ENCODE measurements at places on chromosomes 11 and 22. TPM values are rescaled to one million over a fixed set of nuclear protein-coding genes. Genes with fewer than 3 reads are reported as not detected.
A peak's percentile ranks its signal among the peaks of the same experiment; 100 is the strongest.

DNA sequence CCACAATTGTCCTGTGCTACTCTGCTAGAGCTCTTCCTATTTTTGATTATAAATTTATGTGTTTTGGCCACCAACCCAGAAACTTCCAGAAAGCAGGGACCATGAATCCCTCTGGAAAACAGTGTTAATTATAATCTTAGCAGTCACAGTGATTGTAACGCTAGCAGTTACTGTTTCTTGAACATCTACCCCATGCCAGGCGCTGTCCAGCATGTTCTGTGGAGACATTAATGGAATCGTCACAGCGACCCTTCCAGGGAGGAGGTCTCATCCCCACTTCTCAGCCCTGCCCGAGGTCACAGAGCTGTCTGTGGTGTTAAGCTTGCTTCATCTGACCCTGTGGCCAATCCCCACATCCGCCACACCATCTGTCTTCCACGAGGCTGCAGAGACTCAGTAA lies 13.9 kb upstream of the PNPLA5 start:
- no peaks in the 10 kb centered on the region for H3K27me3 ChIP-seq
- H3K4me3 ChIP-seq = no peak overlapping the region
- no peaks in the 10 kb centered on the region for H3K36me3 ChIP-seq

ABCC8 gene
- total RNA-seq = not detected

DNA sequence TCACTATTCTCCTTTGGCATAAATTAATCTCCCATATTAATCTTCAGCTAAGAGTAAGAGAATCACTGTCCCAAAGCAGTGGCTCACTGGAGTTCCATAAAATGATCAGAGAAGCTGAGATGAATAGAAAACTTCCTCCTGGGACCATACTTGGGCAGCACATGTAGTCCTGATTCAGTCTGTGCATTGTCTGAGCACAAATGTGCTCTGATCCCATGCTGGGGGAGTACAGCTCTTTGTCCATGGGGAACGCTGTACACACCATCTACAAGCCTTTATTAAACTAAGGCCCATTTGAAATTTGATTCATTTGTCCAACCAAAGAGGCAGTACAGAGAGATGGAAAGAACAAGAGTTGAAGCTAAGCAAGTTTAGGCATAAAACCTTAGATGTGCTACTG lies 147.4 kb upstream of the PGR start:
- H3K36me3 ChIP-seq = no peaks in the 10 kb centered on the region
- H3K27me3 ChIP-seq = no peaks in the 10 kb centered on the region
- no peak for DNase-seq
- no peak overlapping the region for H3K27ac ChIP-seq

DNA sequence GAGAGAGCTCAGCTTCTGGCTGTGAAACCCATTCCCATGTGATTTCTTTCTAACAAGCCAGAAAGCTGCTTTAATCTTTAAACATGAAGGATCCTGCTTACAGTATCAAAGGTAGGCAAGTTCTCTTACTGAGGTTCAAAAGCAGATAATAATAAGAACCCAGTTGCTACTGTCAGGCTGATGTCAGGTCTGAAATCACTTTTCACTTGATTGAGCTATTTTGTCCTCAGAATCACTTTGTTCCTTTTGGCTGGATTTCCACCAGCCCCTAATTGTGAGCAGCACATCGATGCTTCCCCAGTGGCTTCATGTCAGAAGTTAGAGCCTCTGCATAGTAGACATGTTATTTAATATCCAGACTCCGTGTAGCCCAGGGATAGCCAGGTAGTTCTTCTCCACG lies 55.8 kb upstream of the CEP295 start:
- no peaks in the 10 kb centered on the region for H3K4me1 ChIP-seq
- no peak for DNase-seq
- no peak overlapping the region for H3K4me3 ChIP-seq
- H3K27me3 ChIP-seq = no peaks in the 10 kb centered on the region
- H3K27ac ChIP-seq = no peak overlapping the region

DNA sequence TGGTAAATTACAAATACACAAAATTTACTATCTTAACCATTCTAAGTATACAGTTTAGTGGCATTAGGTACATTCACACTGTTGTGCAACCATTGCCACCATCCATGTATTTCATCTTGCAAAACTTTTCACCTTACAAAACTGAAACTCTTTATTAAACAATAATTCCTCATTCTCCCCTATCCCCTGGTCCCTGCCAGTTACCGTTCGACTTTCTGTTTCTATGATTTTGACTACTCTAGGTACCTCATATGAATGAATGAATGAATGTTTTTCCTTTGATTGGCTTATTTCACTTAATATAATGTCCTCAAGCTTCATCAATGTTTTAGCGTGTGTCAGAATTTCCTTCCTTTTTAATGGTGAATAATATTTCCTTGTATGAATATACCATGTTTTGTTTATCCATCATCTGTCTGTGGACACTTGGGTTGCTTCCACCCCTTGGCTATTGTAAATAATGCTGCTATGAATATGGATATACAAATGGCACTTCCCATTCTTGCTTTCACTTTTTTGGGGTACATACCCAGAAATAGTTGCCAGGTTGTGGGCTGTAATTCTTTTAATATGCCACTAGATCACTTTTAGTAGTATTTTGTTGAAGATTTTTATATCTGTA lies 93.0 kb downstream of the UVRAG start:
- no peak overlapping the region for H3K27ac ChIP-seq
- DNase-seq = no peak
- H3K4me3 ChIP-seq = no peak overlapping the region
- no peaks in the 10 kb centered on the region for H3K4me1 ChIP-seq
- H3K27me3 ChIP-seq = no peaks in the 10 kb centered on the region

SMTNL1 gene
- not detected for total RNA-seq

DNA sequence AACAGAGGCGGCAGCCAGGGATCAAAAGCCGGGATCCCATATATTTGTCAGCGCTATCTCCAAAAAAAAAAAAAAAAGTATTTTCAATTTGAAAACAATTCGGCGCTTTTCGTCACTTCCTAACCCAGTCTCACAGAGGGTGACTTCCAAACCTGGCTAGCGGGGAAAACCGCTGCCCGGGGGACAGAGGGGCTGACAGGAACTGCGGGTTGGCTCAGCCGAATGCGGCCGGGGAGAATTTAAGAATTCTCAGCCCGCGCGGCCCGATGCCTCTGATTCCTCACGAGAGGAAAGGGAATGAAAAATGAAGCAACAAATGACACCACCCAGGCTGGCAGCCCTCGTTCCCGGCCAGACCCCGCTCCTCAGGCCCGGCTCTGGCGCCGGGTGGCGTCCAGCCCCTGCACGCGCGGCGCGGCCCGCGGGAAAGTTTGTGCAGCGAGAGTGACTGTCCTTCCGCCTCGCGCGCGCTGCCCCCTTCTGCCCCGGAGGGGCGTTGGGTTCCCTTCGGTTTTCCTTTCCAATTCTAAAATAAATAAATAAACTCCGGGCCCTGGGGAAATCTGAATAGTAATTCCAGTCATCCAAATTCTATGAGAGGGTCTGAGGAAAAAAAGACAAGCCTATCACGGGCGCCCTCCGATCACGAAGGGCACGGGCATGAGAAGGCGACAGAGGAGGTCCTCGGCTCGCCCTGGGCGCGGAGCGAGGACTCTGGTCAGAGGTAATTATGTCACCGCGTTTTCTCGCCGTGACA lies 4.8 kb upstream of the PAX6 start:
- H3K27me3 ChIP-seq = peaks cover 18% of the 10 kb centered on the region
- no peak overlapping the region for H3K4me3 ChIP-seq
- H3K27ac ChIP-seq = no peak overlapping the region
- DNase-seq = no peak
- no peaks in the 10 kb centered on the region for H3K36me3 ChIP-seq

DNA sequence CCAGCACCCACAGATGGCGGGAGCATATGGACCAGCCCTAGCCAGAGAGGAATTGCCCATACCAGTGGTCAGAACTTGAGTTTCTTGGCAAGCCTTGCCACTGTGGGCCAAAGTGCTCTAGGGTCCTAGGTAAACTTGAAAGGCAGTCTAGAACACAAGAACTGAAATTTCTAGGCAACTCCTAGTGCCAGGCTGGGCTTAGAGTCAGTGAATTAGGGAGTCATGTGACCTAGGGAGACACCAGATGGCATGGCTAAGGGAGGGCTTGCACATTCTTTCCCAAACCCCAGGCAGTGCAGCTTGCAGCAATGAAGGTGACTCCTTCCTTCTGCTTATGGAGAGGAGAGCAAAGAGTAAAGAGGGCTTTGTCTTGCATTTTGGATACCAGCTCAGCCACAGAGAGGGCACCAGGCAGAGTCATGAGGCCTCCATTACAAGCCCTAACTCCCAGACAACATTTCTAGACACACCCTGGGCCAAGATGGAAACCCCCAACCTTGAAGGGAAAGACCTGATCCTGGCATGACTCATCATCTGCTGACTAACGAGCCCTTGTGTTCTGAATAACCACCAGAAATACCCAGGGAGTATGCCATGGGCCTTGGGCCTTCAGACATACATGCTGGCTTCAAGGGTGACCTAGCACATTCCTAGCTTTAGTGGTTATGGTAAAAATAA lies 19.2 kb upstream of the OR56A3 start:
- peak; percentile 63 for DNase-seq
- H3K4me1 ChIP-seq = peaks cover 4% of the 10 kb centered on the region
- H3K4me3 ChIP-seq = no peak overlapping the region
- H3K27me3 ChIP-seq = no peaks in the 10 kb centered on the region
- no peaks in the 10 kb centered on the region for H3K36me3 ChIP-seq

DNA sequence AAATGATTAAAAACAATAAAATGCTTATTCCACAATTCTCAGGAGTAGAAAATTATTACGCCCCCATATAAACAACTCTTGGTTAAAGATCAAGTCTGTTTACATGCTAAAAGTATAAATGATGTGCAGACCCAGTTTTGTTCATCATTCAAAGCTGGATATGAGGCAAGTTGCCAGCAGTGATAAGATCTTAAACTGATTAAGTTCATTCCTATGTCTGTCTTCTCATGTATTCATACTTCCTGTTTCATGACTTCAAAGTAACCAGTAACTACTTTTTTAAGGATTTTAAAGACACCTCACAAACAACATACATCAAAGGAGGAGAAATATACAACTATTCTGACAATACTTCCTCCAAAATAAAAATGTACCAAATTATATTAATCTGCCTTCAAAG lies 55.0 kb upstream of the ARHGAP32 start:
- no peak overlapping the region for H3K4me3 ChIP-seq
- no peak for DNase-seq
- H3K36me3 ChIP-seq = no peaks in the 10 kb centered on the region

GRCh38 chr11:116073854-116074837 lies 569.9 kb upstream of the CADM1 start:
- no peak for DNase-seq
- no peaks in the 10 kb centered on the region for H3K36me3 ChIP-seq
- H3K4me1 ChIP-seq = no peaks in the 10 kb centered on the region
